ENCODE measurements at places on chromosomes 5 and 9.

- no peak for DNase-seq
Measured at GRCh38 chr9:556199-556598, 285.3 kb upstream of the DMRT1 start.

- DNase-seq: no peak
Measured at GRCh38 chr9:131438190-131438589, 44.3 kb downstream of the PRRC2B start.

DNA sequence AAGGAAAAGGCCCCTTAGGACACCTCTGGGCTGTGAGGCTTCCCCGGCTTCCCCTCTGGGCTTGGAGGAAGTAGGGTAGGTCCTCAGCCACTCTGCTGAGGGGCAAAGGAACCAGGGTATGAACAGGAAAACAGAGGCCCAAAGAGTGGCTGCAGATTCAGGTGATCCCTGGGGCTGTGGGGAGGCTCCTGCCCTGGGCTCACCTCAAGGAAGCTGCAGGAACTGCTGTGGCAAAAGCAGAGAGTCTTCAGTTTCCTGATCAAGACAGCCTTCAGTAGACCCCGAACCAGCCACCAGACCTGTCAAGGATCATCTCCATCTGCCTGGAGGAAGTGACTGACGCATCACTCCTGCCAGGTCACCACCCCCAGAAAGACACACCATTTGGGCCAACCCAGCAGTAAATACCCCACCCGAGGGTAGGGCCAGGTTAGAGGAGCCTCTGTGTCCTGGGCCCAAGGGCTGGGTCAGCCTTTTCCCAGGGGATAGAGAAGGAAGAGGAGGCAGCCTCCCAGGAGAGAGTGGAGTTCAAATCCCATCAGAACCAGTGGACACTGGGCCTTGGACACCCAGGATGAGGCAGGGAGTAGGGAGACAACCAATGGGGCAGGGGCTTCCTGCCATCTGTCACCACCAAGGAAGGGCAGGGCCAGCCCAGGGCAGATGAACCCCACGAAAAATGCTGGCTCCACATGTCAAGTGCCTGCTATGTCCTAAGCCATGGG, 5.8 kb upstream of the ST6GALNAC6 start:
- DNase-seq: peak; percentile 38

DNA sequence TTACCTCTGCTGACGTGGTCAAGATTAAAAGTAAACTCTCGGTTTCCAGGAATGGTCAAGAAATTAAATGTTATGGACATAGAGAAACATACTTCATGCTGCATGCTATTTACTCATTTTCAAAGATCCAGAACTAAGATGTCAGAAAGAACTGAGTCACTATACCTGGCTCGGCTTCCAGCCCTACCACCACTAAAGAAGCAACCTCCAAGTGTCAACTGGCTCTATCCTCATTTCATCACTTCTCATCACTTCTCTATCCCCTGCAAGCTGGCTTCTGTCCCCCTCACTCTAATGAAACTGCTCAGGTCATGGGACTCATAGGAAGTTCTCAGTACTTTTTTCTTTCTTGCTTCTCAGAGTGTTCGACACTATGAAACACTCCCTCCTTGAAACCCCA, 116.2 kb downstream of the CDK5RAP2 start:
- DNase-seq: no peak

DNA sequence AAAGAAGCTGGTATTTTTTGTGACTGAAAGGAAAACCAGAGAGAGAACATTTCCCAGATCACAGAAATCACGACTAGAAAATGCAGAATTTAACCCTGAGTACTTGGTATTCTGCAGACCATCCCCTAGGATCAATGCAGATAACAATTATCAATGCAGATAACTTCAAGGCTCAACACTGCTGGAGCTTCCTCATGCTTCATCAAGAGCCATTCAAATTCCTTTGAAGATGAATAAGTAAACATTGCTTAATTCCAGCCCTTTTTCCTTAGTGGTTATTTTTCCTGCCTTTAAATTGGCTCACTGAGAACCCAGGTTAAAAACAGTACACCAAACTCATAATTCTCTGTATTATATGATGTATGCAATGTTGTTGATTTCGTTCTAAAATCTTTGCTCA, 370.1 kb upstream of the TLE4 start:
- DNase-seq: no peak

DNA sequence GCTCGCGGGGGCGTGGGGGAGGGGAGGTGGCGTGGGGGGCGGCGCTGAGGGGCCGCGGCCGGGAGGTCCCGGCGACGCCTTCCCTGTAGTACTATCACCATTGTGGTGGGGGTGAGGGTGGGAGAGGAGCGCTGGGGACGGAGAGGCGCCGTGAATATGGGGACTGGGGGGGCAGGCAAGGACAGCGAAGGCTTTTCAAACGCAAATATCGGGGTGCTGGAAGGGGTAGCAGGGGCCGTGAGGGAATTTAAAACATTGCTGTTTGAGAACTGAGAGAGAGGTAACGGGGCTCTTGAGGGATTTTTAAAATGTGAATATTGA, 427 bp downstream of the RBM27 start:
- no peak for DNase-seq

DNA sequence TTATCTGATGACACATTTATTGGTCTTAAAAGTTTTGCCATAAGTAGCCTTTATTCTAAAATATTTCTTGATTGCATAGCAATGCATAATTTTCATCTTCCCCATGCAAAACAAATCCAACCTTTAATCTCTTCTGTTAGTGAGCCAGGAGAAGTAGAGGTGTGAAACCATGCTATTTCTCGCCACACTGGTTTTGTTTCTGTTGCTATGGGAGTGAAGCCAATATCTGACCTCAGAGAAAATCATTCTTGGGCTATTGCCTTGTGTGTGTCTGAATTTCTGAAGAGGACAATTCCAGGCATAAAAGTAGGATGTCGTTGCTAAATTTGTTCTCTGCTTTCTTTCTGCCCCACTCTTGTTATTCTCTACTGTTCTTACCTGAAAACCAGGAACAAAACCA, 183.6 kb downstream of the PTTG1 start:
- DNase-seq: no peak

- DNase-seq: no peak
Measured at GRCh38 chr5:127389601-127390000, 99.0 kb downstream of the MEGF10 start.

- DNase-seq: no peak
Measured at GRCh38 chr9:135925496-135926133, 18.3 kb upstream of the CAMSAP1 start.

- no peak for DNase-seq
Measured at GRCh38 chr5:40437452-40437861, 242.3 kb upstream of the PTGER4 start.

- DNase-seq: no peak
Measured at GRCh38 chr5:97877588-97877987, 694.5 kb upstream of the RIOK2 start.

DNA sequence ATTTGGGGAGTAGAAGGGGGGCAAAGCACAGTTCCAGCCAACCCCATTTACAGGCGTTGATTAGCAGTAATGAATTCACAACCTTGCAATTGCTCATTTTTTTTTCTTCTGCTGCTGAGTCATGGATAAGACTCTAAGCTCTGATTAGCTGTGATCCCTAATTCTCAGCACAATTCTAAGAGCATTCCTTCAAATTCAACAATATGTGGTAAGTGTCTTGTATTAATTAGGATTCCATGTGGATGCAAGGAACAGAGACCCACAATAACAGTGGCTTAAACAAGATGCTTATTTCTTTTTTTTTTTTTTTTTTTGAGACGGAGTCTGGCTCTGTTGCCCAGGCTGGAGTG, 133.4 kb downstream of the PALM2AKAP2 start:
- no peak for DNase-seq

DNA sequence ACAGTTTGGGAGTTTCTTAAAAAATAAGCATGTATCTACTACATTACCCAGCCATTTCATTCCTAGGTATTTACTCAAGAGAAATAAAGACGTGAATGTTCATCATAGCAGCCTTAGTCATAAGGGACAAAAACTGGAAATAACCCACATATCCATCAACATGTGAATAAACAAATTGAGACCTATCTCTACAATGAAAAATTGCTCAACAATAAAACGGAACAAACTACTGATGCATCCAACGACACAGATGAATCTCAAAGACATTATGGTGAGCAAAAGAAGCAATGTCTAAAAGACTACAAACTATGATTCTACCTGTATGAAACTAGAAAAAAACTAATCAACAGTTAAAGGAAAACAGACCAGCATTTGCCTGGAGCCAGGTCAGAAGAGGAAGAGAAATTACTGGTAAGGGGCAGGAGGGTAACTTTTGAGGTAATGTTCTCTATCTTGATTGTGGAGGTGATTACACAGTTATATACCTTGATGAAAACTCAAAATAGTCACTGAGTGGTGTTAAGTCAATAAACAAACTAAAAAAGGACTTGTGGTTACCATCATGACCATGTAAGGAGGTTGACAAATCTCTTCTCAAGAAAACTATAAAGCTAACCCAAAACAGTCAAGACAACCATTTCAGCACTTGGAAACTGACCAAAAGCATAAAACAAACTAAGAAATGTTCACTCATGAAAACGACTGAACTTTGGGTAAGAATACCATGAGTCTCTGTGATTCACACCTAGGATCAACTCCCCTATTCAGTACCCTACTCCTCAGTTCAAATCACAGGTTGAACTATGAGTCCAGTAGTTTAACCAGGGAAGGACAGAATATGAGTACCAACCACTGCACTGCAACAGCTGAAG, 10.4 kb downstream of the UIMC1 start:
- DNase-seq: no peak

DNA sequence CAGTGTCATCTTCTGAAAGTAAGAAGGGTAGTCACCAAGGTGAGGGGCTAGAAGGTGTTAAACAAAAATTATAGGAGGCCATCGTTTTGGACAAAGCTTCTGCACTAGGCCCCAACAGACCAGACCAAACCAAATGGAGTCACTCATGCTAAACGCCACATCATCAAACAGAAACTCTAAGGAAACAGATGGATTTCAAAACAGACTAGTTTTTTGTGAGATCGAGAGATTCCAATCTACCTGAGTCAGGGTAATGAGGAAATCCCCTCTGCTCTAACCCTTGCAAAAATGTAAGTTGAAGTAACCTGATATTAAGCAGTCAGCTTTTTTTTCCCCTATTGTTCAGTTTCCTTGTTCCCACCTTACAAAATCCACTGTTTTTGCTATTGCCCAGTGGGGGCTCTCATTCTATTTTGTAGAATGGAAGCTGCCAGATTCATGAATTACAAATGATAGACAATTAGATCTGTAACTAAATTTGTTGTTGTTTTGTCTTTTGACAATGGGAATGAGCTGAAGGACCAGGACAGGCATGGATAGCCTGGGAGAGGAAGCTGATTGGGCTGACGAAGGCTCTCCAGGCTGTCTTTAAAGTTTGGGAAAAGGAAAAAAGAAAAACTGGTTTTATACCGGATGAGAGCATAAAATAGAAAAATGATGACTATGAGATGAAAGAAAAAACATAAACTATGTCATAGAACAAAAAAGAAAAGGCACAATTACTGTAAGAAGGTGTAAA, 94.7 kb upstream of the ADAMTSL1 start:
- DNase-seq: no peak

DNA sequence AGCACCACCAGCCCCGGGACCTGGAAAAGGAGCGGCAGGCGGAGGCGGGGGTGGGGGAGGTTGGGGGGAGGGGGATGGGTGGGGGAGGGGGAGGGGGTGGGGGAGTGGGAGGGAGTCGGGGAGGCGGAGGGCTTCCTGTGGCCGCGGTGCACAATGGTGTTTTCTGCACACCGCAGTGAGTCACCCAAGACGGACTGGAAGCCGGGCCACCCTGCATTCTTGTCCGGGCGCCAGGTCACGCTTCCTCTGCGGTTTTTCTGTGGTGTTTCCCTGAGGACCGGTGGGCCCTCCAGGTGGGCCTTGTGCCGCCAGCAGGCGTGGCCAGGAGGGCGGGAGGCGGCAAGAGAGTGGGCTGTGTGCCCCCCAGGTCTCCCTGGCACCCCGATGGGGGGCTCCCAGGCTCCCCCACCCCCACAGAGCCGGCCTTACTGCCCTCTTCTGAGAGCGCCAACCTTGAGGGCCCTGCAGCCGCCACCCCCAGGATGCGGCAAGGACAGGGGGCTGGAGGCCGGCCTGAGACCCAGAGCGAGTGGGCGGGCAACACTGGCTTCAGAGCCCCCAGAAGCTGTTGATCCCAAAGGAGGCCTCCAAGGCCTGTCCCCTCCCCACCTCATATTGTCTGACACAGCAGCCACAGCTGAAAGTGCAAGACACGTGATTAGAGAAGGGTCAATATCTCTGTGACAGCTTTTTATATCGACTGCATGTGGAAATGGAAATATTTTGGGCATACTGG, 11.1 kb downstream of the EXD3 start:
- no peak for DNase-seq
